ENCODE measurements at places on chromosomes 1 and 21.

GRCh38 chr1:167489571-167490340, 28.6 kb downstream of the CD247 start:
- DNase-seq: peak; percentile 80

DNA sequence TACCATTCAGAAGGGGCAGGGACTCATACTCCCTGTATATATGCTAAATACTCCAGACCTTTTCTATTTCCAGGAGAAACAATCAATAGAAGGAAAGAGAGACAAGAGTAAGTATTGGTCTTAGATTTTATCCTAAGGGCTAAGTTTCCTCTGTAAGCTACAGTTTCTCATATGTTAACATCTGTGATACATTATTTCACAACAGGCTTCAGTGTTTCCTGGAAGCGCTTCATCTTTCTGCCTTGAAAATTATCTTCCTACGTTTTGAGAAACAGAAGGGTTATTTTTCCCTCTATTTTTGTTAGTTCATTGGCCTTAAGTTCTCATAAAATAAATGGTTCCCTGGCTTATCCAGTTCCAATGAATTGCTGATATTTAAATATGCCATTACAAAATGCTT, 15.6 kb downstream of the FMO1 start:
- no peak for DNase-seq

DNA sequence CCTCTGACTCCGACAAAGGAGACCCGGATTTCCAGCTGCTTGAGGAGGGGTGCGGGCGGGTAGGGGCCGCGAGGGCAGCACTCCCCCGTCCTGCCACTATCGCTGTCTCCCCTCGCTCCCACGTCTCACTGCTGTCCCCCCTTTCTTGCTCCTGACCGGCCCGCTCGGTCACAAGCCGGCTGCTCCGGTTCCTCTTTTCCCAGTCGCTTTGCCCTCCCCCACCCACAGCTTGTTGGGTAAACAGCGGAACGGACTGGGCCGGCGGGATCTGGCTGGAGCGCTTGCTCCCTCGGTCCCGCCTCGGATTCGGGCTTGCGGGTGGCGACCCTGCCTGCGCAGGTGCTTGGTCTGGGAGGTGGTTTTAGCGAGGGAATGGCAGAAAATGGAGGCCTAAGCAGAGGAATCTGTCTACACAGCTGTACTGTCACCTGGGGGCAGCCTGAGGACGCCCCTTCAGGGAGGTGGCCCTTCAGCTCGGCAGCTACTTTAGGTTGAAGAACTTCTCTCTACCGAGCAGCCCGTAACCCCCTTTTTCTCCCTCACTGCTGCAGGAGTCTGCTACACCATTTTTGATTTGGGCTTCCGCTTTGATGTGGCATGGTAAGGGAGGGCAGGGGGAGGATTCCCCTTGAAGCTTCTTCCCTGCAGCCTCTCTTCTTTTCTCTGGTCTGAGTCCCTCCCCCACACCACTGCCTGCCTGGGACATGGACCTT, 645 bp downstream of the ATP6V0B start:
- DNase-seq: peak; percentile 64

GRCh38 chr1:198598796-198599321, 40.0 kb upstream of the PTPRC start:
- DNase-seq: no peak

- DNase-seq: no peak
Observed at GRCh38 chr1:200311256-200311655, 98.6 kb downstream of the ZNF281 start.

DNA sequence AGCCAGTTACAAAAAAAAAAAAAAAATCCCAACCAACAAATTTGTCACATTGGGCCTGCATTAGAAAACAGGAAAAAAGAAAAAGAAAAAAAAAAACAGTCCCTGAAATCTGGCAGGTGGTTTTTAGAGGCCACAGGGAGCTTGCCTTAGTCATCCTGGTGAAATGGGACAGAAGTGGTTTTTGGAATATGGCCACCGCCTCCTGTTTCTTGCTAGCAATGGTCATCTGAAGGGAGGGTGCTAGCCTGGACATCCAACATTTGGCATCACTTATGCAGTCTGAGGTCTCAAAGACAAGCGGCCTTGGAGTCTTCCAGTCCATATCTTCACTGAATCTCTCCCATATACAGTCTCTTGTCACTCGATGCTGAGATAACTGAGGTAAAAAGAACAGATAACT, 20.1 kb upstream of the NKAIN1 start:
- no peak for DNase-seq

GRCh38 chr1:246383239-246383589, 123.9 kb downstream of the SMYD3 start:
- no peak for DNase-seq

GRCh38 chr1:242411901-242412300, 112.6 kb downstream of the PLD5 start:
- no peak for DNase-seq

DNA sequence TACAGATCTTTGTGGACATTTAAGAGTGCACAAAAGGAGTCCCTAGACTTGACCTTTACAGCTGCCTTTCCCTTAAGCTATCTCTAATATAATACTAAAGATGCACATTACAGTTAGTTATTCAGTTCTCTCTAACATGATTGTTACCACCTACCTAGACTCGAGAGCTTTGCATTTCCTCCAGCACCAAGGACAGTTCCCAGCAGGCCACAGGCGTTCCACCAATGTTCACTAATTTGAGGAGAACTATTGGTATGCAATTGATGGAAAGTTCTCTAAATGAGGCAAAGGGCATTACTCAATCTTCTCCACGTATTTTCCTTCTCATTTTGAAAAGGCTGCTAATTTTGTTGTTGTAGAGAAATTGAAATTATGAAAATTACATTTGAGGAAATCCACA, 5.4 kb upstream of the NTNG1 start:
- DNase-seq: peak; percentile 20

DNA sequence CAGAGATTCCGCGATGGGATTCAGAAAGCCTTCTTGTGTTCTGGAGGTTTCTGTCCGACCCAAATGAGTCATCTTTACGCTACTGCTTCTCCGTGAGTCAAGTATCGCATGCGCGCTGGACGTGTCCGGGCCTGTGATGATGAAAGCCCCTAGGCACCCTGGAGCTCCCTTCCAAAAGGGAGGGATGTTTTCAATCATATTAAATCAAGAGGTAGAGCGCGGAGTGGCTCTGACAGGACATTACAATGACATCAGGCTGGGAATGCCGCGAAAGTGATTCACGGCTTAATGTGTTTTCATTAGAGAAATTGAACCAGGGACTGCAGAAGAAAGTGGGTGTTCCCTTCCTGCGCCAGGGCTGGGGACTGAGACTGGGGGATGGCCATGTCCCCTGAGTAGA, 48.5 kb downstream of the AJAP1 start:
- no peak for DNase-seq

DNA sequence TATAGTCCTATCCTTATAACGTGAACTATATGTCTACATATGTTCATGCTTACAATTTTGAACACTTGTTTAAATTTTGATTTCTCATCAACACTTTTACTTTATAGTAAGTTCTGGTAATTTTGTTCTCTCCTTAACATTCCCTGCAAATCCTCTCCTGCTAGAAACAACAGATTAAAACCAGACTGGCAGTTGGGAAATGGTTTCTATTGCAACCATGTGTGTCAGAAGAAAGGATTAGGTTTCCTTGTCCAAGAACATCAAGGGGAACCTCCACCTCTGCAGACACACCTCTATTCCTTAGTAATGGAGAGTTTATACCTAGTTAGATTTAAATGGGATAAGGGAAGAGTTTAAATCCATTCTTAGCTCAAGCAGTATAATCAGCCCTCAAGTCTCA, 3.3 kb upstream of the WARS2 start:
- DNase-seq: no peak

DNA sequence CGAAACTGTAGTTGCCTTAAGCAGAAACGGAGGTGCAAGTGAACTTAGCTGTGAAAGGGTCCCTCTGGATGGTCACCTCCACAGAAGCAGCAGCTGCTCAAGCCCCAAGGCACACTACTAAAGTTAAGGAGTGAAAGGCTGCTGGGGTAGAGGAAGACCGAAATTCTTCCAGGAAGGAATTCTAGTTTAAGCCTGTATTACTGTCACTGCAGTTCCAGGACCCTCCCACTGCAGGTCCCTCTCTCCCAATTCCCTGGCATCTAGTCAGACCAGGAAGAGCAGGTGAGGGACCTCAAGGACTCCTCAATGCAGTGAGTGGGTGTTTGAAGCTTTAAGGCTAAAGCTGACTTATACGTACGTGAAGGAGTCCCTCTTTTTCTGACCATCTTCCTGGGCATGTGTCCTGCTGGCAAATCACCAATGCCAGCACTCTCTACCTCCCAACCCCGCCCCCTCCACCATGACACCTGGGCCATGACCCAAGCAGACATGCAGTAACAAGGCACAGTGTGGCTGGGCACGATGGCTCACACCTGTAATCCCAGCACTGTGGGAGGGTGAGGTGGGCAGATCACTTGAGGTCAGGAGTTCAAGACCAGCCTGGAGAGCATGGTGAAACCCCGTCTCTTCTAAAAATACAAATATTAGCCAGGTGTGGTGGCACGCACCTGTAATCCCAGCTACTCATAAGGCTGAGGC, 57.2 kb downstream of the TGFBR3 start:
- no peak for DNase-seq

DNA sequence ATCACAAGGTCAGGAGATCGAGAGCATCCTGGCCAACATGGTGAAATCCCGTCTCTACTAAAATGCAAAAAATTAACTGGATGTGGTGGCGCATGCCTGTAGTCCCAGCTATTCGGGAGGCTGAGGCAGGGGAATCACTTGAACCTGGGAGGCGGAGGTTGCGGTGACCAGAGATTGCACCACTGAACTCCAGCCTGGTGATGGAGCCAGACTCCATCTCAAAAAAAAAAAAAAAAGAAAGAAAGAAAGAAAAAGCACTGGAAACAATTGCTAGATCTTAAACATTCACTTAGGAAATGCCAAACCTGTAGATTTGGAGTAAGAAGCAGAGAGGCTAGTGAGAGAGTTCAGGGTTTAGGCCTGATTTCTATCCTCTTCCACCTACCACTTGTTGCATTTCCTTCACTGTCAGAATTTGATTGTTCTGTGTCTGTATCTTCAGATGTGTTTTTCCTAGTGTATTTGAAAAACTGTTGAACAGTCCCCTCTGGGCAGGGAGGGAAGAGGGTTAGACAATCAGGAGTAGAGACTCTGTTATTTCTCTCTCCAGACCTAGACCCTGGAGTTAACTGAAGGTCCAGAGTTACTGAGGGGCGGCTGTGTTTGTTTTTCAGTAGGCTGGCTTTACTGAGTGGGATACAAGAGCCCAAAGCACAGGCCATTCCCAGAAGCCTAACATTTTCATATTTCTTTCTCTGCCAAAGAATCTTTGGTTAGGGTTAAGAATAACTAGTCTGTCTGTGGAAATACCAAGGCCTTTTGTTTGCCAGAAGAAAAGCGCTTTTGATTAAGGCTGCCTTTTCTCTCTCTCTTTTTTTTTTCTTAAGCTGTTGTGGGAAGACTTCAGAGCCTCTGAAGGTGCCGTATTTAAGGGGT, 31.1 kb upstream of the MACF1 start:
- no peak for DNase-seq

- DNase-seq: no peak
Observed at GRCh38 chr1:55035904-55036303, 3.4 kb upstream of the PCSK9 start.

- DNase-seq: no peak
Observed at GRCh38 chr1:15039901-15040300, 113.6 kb upstream of the TMEM51 start.

DNA sequence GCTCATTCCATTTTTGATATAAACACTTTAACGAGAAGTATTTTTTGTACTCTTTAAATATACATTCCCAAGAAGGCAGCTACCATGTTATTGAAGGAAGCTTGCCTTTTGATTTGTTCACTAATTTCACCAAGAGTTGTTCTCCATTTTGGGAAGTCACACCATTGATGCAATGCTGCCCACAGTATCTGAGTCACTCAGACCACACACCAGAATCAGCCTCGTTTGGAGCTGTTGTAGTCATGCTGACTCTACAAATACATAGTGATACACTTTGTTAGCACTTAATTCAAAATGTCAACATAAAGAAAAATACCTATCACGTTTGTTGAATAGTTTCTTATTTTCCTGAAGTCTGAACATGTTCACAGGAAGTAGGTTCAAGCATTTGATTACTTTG, 78.7 kb downstream of the PAPPA2 start:
- DNase-seq: no peak

DNA sequence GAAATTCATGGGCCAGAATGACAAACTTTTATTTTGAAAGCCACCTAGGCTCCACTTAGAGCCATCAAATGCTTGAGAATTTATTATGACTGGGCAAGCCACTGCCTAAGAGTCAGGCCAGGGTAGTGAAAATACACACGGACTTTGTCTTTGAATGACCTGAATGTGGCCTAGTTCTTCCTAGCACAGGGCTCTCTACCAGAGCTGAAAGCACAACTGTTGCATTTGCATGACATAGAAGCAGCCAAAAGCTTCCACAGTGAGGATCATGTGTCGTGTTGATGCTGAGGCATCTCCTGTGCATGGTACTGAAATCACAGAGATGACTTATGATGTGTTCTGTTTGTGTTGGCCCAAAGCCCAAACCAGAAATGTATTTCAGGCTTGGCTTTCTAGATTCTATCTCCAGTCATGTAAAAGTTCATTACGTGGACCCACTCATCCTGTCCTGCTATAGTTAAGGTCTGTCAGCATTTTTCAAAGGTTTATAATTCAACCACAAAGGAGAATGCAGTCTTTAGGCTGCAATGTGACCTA, 164.0 kb upstream of the UBE2U start:
- DNase-seq: peak; percentile 12

DNA sequence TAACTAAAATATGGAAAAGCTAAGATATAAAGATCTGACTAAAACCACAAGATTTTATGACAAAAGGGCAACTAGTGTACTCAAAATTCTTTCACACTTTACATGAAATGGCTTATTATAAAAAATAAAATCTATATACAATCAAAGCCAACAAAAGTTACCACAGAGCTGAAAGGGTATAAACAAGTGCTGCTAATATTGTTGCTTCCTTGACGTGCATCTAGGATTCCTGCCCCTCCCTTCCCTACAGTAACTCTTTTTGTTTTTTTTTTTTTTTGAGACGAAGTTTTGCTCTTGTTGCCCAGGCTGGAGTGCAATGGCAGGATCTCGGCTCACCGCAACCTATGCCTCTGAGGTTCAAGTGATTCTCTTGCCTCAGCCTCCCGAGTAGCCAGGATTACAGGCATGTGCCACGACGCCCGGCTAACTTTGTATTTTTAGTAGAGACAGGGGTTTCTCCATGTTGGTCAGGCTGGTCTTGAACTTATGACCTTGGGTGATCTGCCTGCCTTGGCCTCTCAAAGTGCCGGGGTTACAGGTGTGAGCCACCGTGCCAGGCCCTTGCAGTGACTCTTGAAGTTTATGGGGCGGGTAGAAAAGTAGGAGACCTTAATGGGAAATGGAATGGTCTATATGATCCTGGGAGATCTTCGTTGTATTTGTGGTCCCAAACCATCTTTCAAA, 4.5 kb downstream of the SRSF4 start:
- DNase-seq: no peak

DNA sequence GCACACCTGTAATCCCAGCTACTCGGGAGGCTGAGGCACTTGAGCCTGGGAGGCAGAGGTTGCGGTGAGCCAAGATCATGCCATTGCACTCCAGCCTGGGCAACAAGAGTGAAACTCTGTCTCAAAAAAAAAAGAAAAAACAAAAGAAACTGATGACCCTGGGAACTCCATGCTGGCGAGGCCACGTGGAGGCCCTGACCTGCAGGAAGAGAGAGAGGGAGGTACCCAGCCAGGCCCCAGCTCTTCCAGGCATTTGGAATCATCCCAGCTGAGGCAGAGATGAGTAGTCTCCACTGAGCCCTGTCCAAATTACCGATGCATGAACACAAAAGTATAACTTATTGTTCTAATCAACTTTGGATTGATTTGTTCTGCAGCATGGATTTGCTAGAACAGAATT, 132.0 kb upstream of the ZBTB40 start:
- no peak for DNase-seq

GRCh38 chr1:145778146-145778540, 45.8 kb downstream of the RNF115 start:
- DNase-seq: no peak

All from ELF-1 (cell line).